ENCODE measurements at places on chromosomes 2 and 18. TPM values are rescaled to one million over a fixed set of nuclear protein-coding genes. Genes with fewer than 3 reads are reported as not detected.

GRCh38 chr2:101728865-101729264 lies 31.4 kb downstream of the MAP4K4 start:
- no peak for DNase-seq
- no peaks in the 10 kb centered on the region for H3K27me3 ChIP-seq
- H3K27ac ChIP-seq: no peak overlapping the region
- no peak overlapping the region for H3K4me3 ChIP-seq
- no peaks in the 10 kb centered on the region for H3K36me3 ChIP-seq

DNA sequence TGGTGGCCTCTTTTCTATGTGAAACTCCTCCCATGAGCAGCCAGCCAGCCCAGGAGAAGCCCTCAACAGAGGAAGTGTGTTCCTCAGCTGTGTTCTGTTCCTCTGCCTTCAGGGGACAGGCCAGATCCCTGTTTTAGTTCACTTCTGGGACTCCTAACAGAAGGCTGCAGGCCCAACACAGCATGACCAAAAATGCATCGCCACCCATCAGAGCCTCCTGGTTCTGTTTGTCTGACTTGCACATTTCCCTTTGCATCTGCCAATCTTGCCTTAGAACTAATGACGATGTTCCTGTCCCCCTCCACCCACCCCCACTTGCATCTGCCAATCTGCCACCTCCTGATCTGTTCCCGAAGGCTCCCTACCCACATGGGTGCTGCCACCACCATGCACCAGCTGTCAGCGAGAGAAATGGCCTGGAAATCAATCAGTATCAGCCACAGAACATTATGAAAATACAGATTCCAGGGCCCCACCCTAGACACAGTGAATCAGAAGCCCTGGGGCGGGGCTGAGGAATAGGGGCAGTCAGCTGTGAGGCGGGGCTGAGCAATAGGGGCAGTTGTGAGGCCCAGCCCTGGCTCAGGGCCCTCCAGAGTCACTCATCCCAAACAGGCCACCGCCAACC lies 51.0 kb downstream of the FAM168B start:
- no peak overlapping the region for H3K4me3 ChIP-seq
- no peak overlapping the region for H3K27ac ChIP-seq
- H3K4me1 ChIP-seq: no peaks in the 10 kb centered on the region
- peaks cover 4% of the 10 kb centered on the region for H3K36me3 ChIP-seq

The SYT4 gene
- total RNA-seq: not detected

DNA sequence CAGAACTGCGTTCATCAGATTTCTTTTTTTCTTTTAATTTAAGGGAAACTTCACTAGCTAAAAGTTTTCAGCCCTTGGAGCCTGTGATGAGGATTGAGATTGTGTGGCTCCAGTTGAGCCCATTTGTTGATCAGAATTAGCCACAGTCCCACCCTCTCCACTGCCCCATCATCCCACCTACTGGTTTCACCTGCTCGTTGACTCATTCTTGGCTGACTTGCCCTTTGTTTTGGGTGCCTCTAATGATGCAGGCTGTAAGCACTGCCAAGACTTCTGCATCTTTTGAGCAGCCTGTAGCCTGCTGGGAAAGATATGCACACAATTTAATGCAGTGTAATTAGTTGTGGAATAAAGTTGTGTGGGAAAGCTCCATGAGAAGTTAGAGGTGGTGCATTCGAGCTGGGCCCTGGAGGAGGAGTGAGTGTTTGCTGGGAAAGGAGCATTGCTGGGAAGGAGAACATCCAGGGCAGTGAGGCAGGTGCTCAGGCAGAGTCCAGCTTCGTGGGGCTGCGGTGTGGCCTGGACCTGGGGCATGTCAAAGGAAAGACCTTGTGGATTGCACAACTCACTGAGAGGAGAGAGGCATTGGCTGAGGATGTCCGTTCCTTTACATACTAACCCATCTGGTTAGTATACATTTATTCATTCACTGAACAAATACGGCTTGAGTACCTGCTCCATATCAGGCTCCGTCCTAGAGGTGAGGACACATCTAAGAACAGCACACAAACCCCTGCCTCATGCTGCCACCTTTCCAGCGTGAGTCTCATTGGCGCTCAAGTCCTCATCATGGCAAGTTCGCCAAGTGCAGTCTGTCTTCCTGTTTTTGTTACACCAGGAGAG lies 18.2 kb downstream of the ASPRV1 start:
- H3K4me1 ChIP-seq: peaks cover 21% of the 10 kb centered on the region
- no peaks in the 10 kb centered on the region for H3K27me3 ChIP-seq
- no peak overlapping the region for H3K4me3 ChIP-seq
- DNase-seq: no peak
- no peak overlapping the region for H3K27ac ChIP-seq

DNA sequence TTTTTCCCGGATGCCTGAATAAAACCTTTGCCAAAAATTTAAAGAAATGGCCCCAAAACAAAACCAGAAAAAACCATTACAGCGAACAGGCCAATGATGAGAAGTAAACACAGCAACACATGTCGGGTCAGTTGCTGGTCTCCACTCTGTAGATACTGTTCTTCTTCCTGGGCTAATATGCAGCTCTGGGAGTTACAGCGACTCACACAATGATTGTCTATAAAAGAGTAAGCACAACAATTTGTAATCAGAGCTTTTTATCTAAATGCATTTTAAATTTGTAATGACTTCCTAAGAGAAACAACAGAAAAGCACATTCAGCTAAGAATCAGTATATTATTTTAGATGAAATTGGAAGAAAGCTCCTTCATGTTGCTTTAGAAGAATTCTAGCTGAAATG lies 40.3 kb downstream of the GPR155 start:
- H3K27ac ChIP-seq: no peak overlapping the region
- H3K27me3 ChIP-seq: no peaks in the 10 kb centered on the region
- no peak for DNase-seq

DNA sequence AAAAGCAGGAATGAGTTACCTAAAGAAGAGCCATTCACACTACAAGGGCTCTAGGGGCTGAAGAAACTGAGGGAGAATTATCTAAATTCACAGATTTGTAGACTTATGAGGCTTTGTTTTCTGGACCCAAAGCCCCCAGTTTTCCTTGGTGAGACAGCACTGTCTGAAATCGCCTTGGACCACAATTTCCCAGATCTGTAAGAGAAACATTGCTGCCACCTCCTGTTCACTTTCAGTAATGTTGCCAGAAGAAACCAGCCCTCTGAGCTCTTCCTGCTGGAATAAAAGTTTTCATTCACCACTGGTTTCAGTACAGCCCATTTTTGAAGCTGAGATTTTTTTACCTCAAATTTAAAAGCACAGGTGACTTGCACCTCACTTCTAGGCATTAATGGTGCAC lies 169.2 kb downstream of the CDH20 start:
- H3K4me1 ChIP-seq: peaks cover 10% of the 10 kb centered on the region
- H3K36me3 ChIP-seq: no peaks in the 10 kb centered on the region
- H3K4me3 ChIP-seq: no peak overlapping the region
- no peak for DNase-seq
- peaks cover 13% of the 10 kb centered on the region for H3K27me3 ChIP-seq

GRCh38 chr18:47870605-47871004 lies 59.9 kb downstream of the SMAD2 start:
- H3K27ac ChIP-seq: no peak overlapping the region
- H3K4me1 ChIP-seq: peaks cover 37% of the 10 kb centered on the region
- no peak for DNase-seq
- peaks cover 5% of the 10 kb centered on the region for H3K36me3 ChIP-seq
- H3K27me3 ChIP-seq: no peaks in the 10 kb centered on the region
- H3K4me3 ChIP-seq: no peak overlapping the region

DNA sequence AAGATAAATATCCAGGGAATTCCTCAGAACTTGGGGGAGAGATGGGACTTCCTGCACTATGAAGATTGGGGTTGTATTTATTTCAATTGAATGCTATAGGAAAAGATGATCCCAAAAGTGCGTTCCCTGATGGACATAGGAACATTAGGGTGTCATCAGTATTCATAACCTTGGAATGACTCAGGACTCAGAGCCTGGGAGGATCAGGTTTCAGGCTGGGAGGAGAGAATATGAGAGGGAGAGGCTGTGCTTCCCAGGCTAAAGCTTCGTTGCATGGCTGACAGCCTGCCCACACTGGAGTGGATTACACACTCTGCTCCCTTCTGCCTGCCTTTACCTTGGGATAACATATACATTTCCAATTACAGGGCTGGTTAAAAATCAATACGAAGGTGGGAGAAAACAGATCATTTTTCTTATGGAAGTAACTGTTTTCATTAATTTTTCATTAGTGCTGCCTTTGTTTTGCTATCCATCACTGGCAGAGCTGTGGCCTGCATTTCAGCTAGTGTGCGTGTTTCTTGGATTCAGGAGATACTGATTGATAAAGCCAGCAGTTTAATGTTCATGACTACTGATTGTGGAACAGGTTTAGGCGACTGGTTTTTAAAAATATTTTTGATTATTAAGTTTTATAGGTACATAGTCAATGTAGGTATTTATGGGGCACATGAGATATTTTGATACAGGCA lies 118.7 kb downstream of the KCTD1 start:
- no peak overlapping the region for H3K4me3 ChIP-seq
- no peak for DNase-seq
- no peaks in the 10 kb centered on the region for H3K36me3 ChIP-seq
- H3K4me1 ChIP-seq: peaks cover 16% of the 10 kb centered on the region
- H3K27me3 ChIP-seq: no peaks in the 10 kb centered on the region

The COLEC11 gene
- total RNA-seq: not detected

DNA sequence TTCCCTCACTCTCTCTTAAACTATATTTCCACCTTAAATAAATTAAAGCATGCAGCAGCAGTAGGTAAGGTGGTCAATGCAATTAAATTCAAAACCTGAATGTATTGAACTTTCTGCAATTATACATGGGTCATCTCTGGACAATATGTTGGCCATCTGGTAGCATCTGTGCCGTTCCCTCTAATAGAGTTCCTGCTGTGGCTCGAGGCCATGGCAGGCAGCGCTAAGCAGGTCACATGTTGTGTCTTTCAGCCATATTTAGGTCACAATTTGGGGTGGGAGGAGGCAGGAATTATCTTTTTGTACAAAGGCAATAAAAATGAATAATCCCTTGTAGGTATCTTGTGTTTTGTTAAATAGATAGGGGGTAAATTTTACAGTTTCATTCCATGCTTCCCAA lies 676.2 kb downstream of the ZEB2 start:
- no peak overlapping the region for H3K27ac ChIP-seq
- DNase-seq: no peak
- peaks cover 2% of the 10 kb centered on the region for H3K36me3 ChIP-seq
- H3K4me1 ChIP-seq: peaks cover 9% of the 10 kb centered on the region

The RASGRP3 gene
- 3.0 TPM for total RNA-seq

The FIGN gene
- total RNA-seq: 11.8 TPM

The EVX2 gene
- not detected for total RNA-seq

DNA sequence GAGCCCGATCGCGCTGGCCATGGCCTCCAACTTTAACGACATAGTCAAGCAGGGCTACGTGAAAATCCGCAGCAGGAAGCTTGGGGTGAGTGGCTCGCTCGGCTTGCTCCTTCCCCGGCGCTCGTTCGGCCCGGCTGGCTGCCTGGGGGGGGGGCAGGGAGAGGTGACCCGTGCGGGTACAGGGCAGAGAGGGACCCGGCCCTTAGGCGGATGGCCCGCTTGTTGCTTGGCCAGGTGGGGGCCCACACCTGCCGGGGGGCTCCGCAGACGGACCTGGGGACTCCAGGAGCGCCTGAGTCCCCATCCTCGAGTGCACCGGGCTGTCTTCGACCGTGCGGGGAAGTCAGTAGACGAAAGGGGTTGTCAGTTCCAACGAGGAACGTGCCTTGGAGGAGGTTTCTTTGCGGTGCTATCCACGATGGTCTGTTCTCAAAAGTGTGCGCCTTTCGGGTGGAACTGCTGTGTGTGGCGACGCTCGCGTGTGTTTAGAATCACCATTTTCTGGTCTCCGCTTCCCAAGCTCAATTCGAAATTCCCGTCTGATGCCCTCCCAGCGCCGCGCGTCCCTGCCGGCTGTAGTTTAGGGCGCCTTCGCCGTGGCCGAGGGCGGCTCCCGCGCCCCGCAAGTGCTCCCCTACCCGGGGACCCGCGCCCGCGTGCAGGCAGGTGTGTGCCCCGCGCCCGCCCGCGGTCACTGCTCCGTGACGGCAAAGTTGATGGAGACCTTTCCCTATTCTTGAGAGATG lies 711 bp downstream of the DOK6 start:
- no peaks in the 10 kb centered on the region for H3K36me3 ChIP-seq
- peaks cover 16% of the 10 kb centered on the region for H3K27me3 ChIP-seq
- peak overlapping the region; percentile 51 for H3K27ac ChIP-seq
- peaks cover 23% of the 10 kb centered on the region for H3K4me1 ChIP-seq
- DNase-seq: no peak

The SGPP2 gene
- total RNA-seq: not detected

The PLCL1 gene
- 0.50 TPM for total RNA-seq

The NPC1 gene
- total RNA-seq: 48.2 TPM

DNA sequence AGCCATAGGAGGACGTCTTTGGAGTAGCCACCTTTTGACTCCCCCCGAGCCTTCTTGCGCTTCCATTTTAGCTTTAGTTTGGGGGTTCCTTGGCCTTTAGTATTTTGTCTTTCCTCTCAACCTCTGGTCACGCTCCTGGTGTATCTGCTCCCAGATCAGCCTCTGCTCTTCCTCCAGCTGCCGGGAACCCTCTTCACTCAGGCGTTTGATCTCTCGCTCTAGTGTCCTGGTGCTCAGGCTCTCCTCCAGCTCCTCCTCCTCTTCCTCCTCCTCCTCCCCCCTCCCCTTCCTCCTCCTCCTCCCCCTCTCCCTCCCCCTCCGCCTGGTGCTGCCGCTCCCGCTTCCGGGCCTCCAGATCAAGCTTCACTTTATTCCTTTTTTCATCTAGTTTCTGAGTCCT lies 1082.3 kb upstream of the TMEFF2 start:
- no peaks in the 10 kb centered on the region for H3K36me3 ChIP-seq
- peaks cover 2% of the 10 kb centered on the region for H3K4me1 ChIP-seq
- H3K4me3 ChIP-seq: no peak overlapping the region
- no peak for DNase-seq
- no peak overlapping the region for H3K27ac ChIP-seq
